ENCODE measurements at places on chromosomes 7 and 10.

GRCh38 chr7:50349399-50349798 lies 44.9 kb downstream of the IKZF1 start:
- no peak for DNase-seq

DNA sequence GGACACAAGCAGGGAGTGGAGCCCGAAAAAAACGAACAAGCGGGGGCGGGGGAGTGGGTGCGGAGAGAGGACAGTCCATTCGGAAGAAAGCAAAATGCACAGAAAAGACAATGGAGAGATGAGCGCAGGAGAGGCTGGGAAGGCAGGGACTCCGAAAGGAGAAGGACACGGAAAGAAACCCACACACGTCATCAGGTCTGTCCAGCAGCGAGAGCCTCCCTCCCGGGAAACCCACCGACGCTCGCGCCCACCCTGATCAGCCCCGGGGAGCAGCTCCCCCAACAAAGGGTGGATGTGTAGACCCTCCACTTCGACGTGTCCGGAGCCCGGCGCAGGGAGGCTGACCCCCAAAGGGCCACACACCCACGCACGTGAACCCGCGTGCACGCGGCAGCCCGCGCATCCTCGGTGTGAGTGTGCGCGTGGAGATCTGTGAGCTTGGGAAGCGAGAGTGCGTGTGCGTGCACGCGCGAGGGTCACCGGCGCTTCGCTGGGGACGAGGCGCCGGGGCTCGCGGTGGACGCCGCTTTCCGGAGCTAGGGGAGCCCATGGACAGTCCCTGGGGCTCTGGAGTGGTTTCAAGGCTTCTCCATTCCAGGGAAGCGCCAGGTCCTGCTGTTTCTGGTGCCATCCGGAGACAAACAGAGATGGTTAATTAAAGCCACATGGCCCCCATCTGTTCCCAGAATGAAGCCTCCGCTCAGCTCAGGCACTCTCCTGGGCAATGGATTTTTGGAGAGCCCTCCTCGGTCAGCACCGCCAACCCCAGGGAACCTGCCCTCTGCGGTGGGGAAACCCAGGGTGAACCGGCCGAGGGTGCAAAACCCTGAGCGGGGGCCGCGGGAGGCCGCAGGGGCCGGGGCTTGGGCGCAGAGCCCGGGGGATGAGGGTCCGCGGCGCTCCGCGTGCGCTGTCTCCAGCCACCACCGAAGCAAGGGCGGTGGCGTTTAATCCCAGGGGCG lies 916 bp downstream of the LAMB1 start:
- DNase-seq: no peak

GRCh38 chr10:77576444-77577032 lies 61.1 kb downstream of the KCNMA1 start:
- DNase-seq: no peak

DNA sequence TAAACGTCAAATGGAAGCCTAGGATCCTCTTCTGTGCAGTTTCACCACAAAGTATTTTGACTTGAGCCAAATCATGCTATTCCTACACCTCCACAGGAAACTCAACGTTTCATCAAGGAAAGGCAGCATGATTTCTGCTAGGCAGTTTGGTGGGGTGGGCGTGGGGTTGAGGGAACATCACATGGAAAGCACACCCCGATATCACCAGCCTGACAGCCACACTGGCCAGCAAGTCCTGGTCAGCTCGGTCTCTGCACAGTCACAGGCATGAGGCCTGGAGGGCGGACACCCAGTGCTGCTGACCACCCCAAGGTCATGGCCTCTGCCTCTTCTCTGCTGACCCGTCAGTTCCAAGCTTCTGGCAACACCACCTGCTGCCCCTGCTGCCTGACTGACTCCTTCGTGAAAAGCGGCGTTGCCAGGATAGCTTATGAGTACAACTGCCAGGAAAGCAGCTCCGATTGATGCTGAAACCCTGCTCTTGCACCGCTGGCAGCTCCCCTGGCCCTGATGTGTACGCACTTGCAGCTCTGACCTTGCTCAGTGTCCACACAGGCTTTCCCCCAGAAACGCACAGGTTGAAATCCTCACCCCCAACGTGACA lies 171.5 kb downstream of the DIP2C start:
- no peak for DNase-seq

DNA sequence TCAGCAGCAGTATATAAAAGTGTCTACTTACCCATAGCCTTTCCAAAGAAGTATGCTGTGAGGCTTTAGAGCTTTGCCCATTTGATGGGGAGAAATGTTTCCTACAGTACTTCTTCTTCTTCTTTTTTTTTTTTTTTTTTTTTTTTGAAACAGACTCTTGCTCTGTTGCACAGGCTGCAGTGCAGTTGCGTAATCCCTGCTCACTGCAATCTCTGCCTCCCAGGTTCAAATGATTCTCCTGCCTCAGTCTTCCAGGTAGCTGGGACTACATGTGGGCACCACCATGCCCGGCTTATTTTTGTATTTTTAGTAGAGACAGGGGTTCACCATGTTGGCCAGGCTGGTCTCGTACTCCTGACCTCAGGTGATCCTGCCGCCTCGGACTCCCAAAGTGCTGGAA lies 101.7 kb upstream of the TMEM26 start:
- DNase-seq: no peak

DNA sequence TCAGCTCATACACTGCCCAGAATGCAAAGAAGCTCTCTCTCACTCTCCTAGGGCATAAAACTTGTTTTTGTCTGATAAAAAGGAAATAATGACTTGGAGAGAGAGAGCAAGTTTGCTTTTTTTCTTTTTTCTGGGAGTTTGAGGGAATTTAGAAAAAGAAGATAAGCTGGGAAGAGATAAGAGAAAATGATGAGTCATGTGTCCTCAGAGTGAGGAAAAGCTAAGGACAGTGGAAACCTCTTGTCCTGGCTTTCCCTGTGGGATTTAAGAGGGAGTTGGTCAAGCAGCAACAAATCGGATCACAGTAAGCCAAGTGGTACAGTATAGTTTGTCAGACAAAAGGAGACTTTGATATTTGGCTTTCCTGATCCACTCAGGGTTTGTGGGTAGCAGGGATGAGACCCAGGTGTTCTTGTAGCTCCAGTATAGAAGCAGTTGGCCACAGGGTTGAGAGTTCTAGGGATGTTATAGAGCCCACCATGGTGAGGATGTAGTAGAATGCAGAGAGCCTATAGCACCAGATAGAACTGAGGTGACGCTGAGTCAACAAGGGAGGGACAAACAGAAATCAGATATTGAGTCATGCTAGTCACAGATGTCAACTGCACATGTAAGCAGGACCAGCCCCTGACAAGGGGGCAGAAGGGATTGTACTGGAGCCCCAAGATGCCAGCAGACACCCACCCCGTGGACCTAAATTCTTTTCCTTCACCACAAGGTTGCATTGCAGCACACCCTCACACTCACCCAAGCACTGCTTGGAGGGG lies 219.3 kb upstream of the TAC1 start:
- no peak for DNase-seq

DNA sequence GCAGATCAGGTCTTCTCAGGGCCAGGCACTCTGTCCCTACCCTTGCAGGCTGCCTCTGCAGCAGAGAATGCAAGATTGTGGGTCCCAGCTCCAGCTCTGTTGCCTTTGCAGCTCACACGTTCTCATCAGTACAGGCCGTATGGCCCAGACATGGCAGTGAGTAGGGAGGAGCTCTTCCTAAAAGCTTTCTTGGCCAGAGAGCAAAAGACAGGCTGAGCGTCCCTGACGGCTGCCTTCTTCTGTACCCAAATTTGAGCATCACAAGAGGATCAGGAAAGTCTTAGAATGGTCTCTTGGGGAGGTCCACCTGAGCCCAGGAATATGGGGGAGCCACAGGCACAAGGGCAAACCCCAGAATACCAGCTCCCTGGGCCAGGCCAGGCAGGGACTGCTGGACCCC lies 266.3 kb upstream of the ZMIZ1 start:
- no peak for DNase-seq

- no peak for DNase-seq
These were observed 20.3 kb downstream of the PCLO start for GRCh38 chr7:83142365-83142764.

GRCh38 chr7:105996860-105997737 lies 34.0 kb downstream of the CDHR3 start:
- no peak for DNase-seq

DNA sequence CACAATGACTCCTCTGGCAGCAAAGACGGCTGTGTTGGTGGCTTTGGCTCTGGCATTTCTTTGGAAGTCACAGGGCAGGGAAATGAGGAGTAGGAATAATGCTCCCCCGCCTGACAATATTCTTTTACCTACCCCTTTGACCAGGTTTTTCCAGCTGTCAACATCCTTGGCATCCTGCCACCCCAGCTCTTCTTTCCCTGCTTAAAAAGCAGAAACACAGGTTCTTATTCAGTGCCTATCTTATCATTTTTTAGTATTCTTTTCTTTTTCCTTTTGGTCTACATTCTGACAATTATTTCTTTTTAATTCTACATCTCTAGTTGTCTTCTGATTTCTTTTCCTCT lies 97.7 kb downstream of the CREB5 start:
- no peak for DNase-seq

DNA sequence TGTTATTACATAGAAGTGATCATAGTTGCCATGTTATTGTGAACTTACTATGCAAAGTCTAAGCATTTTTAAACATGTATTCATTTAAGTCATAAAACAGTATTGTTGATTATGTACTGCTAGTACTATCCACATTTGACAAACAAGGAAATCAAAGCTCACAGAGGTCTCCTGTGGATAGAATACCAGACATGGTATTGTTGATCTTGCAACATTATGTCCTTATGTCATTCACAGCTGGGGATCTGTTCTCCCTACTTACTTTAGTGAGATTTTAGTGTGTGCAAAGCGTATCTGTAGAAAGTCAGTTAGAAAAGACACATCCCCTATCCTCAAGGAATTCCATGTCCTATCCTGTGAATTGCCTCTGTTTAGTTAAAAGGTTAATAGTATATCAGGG lies 106.1 kb downstream of the SND1 start:
- no peak for DNase-seq

DNA sequence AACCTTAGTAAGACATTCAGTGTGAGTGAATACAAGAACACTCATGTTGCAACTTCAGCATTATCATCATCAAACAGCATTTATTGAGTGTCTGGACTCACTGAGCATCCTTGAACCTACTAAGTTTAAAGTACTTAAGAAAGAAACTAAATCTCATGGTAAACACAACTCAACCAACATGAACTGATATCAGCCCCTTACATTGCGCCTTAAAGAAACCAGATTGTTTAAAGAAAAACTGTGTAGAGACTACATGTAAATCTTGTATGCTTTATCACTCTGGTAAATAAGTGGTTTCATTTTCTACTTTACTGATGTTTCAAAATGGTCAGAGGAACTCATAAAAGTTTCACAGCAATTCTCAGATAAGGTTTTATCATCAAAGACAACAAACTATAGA lies 157.5 kb upstream of the FERD3L start:
- no peak for DNase-seq

DNA sequence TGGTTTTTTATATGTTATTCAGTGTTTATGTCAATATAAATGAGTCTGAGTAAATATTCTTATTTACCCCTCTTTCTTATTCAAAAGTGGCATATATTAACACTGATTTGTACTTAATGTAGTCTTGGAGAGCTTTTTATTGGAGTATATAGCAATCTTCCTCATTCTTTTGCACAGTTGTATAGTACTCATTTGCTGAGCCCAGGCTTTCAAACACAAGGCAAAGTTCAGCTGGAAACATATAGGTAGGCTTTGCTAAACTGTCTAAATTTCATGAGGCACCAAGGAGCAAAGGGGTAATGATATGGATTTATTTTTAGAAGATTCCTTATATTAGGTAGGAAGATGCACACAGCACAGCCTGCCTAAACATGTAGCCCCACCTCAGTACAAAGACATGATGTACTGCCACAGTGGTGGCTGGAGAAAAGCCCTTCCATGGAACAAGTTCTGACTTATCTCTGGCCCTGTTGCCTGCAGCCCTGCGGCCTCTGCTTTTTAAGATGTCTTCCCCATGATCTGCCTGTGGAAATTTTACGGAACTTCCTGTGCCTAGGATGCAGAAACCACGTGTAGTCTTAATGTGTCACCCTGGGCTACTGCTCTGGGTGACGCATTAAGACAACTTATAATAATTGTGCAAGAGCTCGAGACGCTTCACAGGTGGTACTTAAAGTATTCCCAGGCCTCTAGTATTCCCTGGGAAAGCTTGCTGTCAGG lies 9.6 kb upstream of the PDCD4 start:
- DNase-seq: no peak

DNA sequence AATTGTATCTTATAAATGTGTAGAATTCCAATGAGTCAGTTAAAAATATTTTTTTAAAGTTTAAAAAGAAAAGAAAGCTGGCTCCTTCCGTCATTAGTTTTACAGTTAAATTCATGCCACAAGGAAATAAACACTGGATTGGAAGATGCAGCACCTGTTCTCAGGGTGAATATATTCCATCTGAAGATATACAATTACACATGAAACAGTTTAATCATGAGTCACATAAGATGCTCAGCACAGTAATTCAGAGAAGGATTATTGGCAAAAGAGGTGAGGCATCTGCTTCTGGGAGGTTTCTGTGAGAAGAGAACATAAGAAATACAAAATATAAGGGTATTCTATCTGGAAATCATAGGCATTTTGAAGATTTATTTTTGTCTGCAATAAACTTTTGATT lies 376.5 kb upstream of the SORCS1 start:
- no peak for DNase-seq

DNA sequence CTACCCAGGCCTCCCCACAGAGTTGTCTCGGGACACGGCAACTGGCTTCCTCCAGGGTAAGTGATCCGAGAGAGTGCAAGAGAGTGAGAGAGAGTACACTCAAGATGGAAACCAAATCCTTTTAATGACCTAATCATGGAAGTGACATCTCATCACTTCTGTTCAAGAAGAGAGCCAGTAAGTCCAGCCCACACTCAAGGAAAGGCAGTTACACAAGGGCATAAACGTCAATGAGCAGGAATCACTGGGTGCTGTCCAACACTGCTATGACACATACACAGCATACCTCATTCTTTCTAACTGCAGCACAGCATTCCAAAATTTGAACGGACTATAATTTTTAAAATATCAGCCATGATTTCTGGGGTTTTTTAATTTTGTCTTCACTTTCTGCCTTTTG lies 29.3 kb upstream of the OSBPL3 start:
- DNase-seq: no peak
